ENCODE measurements at places on chromosomes 1 and 21. TPM values are rescaled to one million over a fixed set of nuclear protein-coding genes. Genes with fewer than 3 reads are reported as not detected.

- DNase-seq = no peak
Measured at GRCh38 chr1:1950940-1951339, 31.9 kb upstream of the TMEM52 start.

GRCh38 chr1:89907727-89908212 is 86.9 kb downstream of the LRRC8D start:
- DNase-seq = no peak

GRCh38 chr1:117574161-117574835 is 31.6 kb upstream of the TENT5C start:
- DNase-seq = no peak

DNA sequence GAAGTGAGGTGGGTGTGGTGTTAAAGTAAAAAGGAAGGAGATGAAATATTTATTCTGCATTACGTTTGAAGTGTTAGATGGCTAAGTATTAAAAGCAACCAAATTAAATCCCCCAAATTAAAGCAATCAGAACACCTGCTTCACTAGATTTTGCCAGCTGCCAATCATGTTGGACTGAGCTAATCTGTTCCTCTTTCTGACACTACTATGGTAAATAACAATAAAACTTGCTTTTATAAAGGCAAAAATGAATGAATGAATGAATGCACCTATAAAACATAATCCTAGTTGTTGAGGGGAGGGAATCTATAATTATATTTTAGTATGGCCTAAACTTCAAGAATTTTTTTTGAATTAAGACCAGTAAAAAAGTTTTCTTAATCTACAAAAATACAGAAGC is 51.0 kb downstream of the RAB3GAP2 start:
- no peak for DNase-seq

DNA sequence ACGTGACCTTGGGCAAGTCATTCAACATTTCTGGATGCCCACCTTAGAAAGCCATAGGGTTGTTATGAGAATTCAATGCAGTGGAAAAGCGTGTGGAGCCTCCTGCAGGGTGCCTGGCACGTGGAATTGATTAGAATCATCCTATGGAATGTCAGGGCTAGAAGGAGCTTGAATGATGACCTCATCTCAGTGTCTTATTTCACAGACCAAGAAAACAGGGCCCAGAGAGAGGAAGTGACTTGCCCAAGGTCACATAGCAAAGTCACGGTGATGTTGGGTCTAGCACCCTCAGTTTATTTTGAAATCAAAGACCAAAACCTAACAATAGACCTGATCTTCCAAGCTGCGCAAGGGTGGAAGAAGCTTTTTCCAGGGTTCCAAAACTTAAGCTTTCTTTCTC is 6.0 kb downstream of the TRABD2B start:
- no peak for DNase-seq

GRCh38 chr1:55468142-55468795 is 253.1 kb upstream of the USP24 start:
- no peak for DNase-seq

DNA sequence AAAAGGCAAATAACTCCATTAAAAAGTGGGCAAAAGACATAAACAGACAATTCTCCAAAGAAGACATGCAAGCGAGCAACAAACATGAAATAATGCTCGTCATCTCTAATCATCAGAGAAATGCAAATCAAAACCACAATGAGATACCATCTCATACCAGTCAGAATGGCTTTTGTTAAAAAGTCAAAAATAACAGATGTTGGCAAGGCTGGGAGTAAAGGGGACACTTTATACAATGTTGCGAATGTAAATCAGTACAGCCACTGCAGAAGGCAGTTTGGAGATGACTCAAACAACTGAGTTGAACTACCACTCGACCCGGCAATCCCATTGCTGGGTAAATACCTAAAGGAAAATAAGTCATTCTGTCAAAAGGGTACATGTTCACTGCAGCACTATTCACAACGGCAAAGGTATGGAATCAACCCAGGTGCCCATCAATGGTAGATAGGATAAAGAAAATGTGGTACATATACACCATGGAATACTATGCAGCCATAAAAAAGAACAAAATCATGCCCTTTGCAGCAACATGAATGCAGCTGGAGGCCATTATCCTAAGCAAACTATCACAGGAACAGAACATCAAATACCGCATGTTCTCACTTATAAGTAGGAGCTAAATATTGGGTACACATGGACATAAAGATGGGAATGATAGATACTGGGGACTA is 25.9 kb downstream of the TSPAN2 start:
- DNase-seq = peak; percentile 82

DNA sequence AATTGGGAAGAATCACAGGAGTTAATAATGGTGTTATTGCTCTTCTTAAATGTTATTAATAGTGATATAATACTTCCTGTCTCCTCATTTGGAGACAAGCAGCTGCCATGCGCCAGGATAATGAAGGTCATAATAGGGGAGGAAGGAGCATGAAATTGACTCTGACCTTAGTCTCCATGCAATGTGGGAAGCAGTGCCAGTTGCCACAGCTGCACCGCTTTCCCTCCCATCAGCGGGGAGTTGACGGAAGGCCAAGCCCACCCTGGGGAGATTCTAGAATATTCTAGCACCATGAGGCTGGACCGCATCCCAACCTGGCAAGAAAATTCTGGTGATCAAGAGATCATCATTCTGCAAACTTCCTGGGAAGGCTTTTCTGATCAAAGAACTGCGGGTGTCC is 11.0 kb upstream of the OLIG1 start:
- no peak for DNase-seq

GRCh38 chr1:59298710-59299346 is 1.9 kb downstream of the FGGY start:
- DNase-seq = no peak

DNA sequence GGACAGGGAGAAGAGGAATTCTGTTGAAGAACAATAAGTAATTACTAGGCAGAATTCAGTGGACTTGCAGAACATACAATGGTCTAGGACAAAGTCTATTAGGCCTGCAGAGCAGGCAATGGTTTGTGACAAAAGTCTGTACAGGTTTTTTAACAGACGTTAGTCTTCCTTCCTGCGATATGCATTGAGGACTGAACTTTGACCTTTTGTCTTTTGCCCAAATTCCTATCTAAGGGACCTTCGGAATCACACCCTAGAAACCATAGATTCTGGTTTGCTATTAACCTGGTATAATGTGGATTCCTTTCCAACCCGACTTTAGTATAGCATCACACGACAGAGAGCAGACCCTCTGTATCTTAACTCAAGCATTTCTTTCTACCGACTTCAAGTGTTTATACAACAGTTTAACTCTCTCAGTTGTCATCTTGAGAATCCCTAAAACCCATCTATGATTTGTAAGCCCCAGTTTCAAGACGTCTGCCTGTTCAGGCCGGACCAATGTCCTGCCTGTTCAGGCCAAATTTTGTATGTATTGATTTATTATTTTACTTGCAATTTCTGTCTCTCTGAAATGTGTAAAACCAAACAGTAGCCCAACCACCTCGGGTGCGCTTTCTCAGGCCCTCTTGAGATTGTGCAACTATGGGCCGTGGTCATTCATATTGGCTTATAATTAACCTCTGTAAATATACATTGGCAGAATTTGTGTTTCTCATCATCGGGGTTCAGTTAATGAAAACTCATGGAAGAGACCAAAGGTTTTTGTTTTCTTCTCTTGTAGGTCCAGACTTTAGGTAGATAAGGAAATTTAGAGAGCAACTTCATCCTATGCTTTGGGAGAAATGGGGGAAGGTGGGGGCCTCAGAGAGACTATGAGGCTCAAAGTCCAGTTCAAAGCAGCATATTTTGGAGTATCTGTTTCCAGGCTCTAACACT is 76.9 kb upstream of the TNFSF18 start:
- DNase-seq = no peak

DNA sequence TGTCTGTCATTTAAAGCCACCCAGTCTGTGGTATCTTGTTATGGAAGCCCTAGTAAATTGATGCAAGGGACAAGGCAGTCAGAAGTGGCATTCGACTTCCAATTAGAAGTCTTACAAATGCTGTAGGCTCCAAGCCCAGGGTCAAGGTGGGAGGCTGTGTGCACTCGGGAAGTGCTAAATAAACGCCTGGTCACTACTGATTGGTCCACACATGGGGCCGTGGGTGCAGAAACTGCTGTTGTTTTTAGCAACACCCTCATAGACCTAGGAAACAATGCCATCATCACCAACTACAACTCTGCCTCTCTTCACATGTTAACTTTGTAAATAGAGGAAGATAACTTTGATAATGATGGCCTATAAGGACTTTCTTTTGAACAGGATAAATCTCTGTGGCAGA is 20.2 kb upstream of the ZBTB21 start:
- DNase-seq = no peak

DNA sequence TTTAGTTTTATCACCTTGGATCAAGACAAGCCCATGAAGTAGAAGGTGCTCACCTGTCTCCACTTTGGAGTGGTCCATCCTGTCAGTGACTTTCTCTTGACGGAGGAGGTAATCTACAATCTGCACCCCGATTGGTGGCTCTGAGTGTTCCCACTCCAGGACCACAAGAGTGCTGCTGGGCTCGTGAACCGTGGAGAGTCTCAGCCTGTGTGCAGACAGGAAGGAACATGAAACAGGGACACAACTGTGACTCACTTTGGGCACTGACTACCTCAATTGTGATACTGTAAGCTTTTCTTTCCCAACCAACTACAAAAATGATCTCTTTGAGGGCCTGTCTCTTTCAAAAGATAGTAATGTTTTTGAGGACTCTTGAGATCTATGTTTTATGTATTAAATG is 280.2 kb downstream of the ASTN1 start:
- no peak for DNase-seq

GRCh38 chr1:233393084-233393840 is 65.7 kb downstream of the MAP3K21 start:
- DNase-seq = no peak

DNA sequence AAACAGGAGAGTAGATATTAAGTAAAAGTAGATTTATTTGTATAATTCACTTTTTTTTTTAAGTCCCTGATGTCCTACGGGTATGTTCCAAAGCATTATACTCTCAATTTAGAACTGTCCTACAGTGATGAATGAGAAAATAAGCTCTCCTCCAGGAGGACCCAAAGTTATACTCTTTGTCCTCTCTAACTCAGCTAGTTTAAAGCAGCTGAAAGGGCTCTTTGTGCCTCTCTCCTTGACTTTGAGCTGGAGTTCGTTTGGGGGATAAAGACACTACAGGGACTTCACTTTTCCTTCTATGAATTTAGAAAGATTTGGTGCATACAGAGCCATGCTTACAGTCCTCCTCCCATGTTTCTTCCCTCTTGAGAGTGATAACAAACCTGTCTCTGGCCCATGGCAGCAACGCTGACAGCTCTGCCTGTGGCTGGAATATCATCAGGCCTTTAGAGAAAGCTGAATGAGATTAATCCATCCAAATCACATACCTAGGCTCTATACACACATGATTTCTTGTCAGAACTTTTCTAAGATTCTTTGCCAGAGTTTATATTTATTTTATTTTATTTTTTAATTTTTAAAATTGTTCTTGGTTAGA is 134.3 kb downstream of the PIK3R3 start:
- no peak for DNase-seq

- peak; percentile 32 for DNase-seq
Measured at GRCh38 chr1:44377925-44378784, 23.1 kb upstream of the ERI3 start.

GRCh38 chr1:173210716-173211231 is 3.6 kb upstream of the TNFSF4 start:
- DNase-seq = no peak

- DNase-seq = no peak
Measured at GRCh38 chr1:57889676-57890320, 465.9 kb upstream of the DAB1 start.

- no peak for DNase-seq
Measured at GRCh38 chr1:109197158-109198042, 16.3 kb upstream of the SARS1 start.

Gene SGIP1
- total RNA-seq = not detected

Gene STIL
- total RNA-seq = 1.9 TPM

Gene LCA5L
- not detected for total RNA-seq

Gene LY9
- 105 TPM for total RNA-seq

Gene ANXA9
- total RNA-seq = not detected

Gene EXTL1
- total RNA-seq = 0.14 TPM

Gene CDA
- total RNA-seq = not detected
